ENCODE measurements at places on chromosomes 2 and 18.

DNA sequence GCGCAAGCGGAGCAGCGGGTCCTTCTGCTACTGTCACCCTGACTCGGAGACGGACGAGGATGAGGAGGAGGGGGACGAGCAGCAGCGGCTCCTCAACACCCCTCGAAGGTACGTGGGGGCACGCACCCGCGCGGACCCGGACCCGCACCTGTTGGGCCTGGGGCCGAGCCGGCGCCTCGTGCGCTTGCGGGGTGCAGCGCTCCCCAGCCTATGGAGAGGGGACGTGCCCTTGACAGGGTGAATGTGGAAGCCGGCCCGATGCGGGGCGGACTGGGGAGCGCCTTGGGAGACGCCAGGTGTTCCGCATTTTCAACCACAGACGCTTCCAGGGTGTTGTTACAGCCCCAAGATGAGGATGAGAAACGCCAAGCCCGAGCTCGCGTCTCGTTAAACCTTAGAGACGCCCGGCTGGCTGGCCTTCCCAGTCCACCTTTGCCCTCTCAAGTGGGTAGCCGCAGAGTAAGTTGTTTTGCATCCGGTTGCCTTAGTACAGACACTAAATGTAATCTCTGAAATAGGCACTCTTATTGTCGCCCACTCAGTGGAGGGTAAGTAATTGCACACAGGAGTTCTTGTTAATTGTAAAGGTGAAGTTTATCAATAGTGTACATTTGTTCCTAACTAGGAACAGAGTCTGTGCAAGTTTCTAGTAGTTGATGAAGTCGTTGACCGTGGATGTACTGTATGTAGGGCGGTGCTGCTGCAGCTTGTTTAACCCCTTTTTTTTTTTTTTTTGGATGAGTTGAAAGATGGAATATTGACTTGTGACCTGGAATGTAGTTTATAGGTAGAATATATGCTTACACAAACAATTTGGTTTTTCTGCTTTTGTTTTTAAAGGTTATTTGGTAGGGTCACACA lies 815 bp downstream of the GMCL1 start:
- peak; percentile 29 for DNase-seq

DNA sequence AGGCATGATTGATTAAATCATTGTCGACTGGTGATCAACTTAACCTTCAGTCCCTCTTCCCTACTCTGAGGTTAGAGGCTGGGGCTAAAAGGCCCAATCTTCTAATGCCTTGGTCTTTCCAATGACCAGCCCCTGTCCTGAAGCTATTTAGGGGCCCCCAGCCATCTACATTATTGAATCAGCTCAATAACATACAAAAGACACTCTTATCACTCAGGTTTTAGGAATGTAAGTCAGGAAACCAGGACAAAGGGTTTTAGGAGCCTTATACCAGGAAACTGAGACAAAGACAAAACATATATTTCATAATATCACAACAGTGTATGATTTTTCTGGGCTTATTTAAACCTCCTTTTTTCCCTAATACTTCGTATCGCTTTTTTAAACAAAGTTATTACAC lies 198.6 kb downstream of the RNF152 start:
- DNase-seq = peak; percentile 21

DNA sequence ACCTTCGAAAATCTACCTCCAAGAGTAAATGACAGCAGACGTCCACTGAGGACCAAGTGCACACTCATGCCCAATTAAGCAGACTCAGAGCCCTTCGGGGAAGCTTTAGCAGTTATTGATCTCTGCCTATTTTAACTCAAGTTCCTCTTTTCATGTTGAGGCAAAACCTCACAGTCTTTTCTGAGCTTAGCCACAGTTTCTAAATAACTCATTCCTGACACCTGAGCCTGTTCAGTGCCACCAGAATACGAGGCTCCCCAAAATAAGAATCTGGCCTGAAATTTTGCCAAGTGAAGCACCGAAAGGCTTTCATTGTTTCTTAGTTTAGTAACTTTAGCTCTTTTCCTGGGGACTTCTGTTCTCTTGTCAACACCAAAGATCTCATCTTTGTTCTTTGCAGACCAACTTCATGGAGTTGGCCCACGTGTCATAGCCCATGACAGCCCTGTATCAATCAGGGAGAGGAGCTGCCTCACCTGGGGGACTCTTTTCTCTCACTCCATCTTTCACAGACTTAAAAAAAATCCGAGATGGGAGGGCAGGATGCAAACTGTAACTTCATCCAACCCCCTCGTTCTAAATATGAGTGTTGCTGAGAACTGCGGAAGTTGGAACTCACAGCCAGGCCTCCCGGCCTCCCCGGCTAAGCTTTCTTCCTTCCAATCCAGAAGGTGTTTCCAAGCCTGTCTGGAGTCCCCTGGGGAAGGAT lies 22.2 kb downstream of the INPP5D start:
- no peak for DNase-seq

- peak; percentile 86 for DNase-seq
These were observed 49.9 kb upstream of the PNPT1 start for GRCh38 chr2:55743583-55743982.

GRCh38 chr2:195819276-195819675 lies 162.2 kb downstream of the SLC39A10 start:
- peak; percentile 14 for DNase-seq

DNA sequence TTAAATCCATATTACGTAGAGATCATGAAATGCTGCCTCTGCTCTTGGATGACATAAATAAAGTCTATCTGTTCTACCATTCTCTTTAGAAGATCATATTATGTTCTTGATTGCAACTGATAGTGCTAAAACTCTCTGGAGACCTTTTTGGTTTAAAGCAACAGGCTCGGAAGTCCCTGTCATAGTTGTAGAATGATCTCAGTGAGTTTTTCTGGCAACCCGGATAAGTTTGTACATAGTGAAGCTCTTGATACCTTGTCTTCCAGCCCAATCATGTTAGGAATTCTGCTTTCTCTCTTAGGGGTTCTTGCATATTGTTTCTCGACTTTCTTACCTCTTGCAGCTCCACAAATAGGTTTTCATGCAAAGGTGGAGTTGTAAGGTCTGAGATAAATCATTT lies 156.1 kb downstream of the TTC27 start:
- peak; percentile 8 for DNase-seq

GRCh38 chr2:97728091-97728731 lies 14.8 kb downstream of the ZAP70 start:
- DNase-seq = peak; percentile 10

DNA sequence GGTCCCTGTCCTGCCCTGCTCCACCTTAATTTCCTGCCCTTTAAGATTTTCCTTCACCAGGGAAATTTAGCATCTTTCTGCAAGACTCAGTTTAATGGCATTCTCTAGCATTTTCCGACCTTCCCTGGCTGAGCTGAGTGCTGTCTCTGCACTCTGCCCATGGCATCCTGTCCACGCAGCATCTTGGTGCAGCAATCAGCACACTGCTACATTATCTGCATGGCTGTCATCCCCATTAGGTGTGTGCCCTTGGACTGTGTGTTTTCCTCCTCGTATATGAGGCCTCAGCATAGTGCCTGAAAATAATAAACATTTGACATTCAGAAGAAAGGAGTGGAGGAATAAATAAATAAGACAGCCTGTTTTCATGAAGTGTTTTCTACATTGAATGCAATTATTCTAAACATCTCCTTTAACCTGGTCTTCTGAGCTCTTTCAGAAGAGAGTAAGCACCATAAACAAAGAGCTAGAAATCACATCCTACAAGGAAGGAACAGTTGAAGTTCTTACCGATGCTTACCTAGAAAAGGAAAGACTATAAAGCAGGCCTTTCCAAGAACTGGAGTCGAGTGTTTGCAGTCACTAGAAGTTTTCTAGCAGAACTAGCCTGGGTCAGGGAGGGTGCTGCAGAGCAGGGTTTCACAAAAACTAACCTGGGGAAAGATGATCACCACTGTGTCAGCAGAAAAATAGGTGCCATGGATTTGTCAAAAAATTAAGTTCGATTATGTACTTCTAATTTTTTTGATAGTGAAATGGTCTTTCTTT lies 131.4 kb upstream of the ITGB6 start:
- DNase-seq = no peak

- peak; percentile 42 for DNase-seq
These were observed 121.7 kb upstream of the GLI2 start for GRCh38 chr2:120613742-120614571.

- peak; percentile 92 for DNase-seq
These were observed 310.4 kb upstream of the NT5C1B start for GRCh38 chr2:18899725-18900124.

- no peak for DNase-seq
These were observed 154.2 kb downstream of the FAM210A start for GRCh38 chr18:13572148-13572547.

- DNase-seq = peak; percentile 38
These were observed 31.7 kb downstream of the MBP start for GRCh38 chr18:77100751-77101355.

DNA sequence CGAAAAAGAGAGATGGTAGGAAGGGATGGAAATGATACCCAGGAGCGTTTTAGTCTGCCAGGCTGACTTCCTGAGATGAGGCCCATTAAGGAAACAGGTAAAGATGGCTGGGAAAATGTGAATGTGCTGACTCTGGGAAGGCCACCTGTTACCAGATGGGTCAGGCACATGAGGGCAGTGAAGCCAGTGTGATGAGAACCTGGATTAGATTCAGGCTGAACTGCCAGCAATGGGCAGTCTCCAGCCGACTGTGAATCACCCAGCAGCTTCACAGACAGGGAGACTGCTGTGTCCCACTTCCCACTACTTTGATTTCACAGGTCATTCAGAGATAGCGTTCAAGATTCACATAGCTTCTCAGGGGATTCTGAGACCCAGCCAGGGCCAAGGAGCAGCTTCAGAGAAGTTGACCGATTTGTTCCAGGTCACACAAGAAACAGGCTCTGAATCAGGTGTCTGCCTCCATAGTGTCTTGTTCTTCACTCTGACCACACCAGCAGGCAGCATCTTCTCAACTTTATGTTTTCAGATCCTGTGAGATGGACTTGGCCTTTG lies 26.4 kb downstream of the CAPN13 start:
- no peak for DNase-seq

GRCh38 chr18:34483198-34483597 lies 226.9 kb upstream of the DTNA start:
- no peak for DNase-seq

DNA sequence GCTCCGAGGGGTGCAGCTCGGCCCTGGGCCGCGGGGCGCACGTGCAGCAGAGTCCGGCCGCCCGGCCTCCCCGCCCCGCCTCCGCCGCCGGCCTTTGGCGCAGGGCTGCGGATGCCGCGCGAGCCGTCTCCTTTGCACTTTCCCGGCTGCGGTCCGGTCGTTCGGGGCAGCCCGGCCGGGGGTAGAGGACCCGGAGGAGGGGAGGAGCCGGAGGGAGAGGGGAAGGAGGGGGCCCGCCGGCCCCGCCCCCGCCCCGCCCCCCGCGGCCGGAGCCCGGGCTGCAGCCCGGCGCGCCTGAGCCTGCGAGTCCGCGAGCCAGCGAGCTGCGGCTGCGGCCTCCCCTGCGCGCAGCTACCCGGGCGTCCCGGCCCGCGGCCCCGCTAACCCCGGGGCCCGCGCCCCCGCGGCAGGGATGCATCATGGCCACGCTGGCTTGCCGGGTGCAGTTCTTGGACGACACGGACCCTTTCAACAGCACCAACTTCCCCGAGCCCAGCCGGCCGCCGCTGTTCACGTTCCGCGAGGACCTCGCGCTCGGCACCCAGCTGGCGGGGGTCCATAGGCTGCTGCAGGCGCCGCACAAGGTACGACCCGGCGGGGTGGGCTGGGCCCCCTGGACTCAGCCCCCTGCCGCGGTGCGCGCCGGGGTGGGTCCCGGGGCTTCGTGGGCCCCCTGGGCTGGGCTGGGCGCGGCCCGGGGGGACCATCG lies at the start of gene FHOD3:
Gene FHOD3, plus strand, starts transcription at position 297 of the 709 bp plus-strand sequence. Its CDS starts 123 bp downstream, at position 420.
- peak; percentile 47 for DNase-seq

DNA sequence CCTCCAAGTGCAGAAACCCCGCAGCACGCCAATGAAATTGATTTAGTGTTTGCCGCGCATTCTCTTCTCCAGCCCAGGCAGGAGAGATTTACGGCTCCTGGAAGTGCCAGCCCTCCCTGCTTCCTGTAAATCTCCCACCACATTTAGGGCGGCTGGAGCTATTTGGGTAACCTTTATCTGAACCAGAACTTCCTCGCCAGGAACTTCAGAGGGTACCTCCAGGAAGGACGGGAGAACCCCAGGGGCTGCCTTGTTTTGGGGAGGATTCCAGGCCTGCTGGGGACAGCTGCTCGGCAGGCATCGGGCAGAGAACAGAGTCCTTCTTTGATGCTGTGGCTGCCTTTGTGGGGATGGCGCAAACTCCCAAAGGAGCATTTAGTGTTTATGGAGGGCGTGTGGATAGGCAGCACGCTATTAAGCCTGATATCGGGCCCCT lies 122.0 kb upstream of the MYCN start:
- DNase-seq = no peak

GRCh38 chr2:119826370-119826961 lies 66.7 kb downstream of the PTPN4 start:
- peak; percentile 18 for DNase-seq

DNA sequence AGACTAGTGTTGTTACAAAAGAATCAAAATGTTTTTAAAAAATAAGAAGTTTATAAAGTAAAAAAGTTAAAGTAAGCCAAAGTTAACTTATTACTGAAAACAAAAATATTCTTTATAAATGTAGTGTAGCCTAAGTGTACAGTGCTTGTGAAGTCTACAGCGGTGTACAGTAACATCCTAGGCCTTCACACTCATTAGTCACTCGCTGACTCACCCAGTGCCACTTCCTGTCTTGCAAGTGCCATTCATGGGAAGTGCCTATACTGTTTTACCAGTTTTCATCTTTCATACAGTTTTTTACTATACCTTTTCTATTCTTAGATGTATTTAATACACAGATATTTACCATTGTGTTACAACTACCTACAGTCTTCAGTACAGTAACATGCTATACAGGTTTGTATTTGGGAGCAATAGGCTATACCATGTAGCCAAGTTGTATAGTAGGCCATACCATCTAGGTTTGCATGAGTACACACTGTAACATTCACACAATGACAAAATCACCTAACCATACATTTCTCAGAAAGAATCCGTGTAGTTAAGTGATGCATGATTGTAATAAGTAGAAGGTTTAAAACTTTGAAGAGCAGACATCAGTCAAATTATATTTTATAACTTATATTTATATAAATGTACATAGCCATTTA lies 13.4 kb downstream of the SERPINB7 start:
- DNase-seq = peak; percentile 70

- peak; percentile 61 for DNase-seq
These were observed 15.9 kb downstream of the SMAD7 start for GRCh38 chr18:48934723-48935432.

- DNase-seq = peak; percentile 74
These were observed 386.5 kb downstream of the DLGAP1 start for GRCh38 chr18:4068552-4069158.

DNA sequence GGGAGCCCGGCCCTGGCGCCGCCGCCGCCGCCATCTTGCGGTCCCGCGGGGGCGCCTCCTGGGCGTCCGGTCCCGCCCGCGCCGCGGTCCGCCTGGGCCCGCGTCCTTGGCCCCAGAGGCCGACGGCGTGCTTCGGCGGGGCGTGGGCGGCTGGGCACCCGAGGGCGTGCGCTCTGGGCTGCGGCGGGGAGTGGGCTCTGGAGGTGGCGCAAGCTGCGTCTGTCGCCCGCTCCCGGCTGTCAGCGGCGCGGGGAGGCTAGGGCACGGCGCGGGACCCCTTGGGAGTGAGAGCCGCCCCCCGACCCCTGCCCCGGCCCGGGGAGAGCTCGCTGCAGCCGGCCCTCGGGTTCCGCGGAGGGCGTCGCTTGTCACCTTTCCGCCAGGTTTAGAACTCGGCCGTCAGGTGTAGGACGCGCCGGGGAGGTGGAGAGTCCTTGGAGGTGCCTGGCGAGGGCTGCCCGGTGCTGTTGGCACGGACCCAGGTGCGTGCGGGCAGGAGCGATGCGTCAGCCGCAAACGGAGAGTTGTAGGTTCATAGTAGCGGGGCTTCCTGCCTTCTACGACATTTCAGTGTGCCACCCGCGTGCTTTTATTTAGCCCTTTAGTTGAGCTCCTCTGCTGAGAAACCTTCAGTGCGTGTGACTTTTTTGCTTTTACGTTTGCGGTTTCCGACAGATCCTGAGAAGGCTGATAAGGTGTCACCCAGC lies 921 bp downstream of the VAPA start:
- peak; percentile 82 for DNase-seq
